GM23248 (cell line): ENCODE measurements at places on chromosomes 11 and 22. TPM values are rescaled to one million over a fixed set of nuclear protein-coding genes. Genes with fewer than 3 reads are reported as not detected.

GRCh38 chr11:26225646-26226045, 106.3 kb upstream of the ANO3 start:
- DNase-seq: no peak

Gene OR56A4
- not detected in 2 replicates for total RNA-seq

GRCh38 chr11:78319453-78319955, 98.1 kb downstream of the GAB2 start:
- DNase-seq: peak; percentile 74

DNA sequence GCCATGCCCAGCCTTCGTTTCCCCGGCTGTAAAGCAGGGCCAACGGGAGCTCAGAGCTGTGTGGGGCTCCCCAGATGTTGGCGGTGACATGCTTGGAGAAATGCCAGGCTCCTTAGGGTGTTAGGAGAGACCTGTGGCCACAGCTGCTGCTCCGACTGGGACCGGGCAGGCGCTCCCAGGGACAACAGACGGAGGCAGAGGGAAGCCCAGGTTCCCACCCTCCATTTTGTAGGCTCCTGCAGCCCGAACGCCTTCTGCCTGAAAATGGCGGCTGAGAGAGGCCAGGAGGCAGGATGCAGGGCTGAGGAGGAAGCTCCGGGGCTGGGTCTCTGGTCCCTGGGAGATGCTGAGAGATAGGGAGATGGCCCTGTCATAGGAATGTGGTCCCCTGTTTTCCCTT, 10.0 kb downstream of the CD6 start:
- no peak for DNase-seq

- DNase-seq: peak; percentile 84
These were observed 5.1 kb upstream of the B4GALNT4 start for GRCh38 chr11:363948-364761.

Gene OSM
- total RNA-seq: not detected in 2 replicates

GRCh38 chr11:1773994-1774550, 10.3 kb upstream of the CTSD start:
- no peak for DNase-seq

GRCh38 chr11:6307876-6308275, 12.4 kb downstream of the CAVIN3 start:
- DNase-seq: peak; percentile 74

DNA sequence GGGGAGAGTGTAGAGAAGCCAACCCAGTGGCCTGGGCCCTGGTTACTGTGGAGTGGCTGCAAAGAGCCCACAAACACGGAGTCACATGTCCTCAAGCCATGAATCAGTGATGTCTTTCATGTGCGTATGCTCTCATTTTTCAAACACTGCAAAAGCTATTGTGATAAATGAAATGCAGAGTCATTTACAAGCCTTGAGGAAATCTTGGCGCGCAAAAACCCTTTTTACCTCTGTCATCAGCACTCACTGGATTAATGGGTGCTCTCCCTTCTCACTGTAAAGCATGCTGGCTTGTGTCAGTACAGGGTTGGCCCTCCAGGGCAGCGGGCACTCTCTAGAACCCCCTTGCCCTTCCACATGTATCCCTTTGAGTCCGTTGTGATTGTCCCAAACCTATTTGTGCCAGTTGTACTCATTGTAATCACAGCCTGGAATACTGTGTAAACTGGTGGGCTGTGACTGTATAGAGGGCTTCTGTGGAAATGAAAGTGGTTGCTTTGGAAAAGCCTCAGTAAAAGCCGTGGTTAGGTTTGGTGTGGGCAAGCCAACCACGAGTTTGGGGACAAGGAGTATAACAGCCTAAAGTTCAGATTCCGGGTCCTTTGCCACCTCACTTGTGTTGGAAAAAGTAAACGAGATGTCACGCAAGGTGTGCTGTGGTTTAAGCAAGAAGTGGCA, 10.4 kb downstream of the GNAZ start:
- DNase-seq: no peak
